ENCODE measurements at places on chromosomes 5 and 9.

GRCh38 chr5:178291161-178291561, 58.6 kb upstream of the PHYKPL start:
- DNase-seq: no peak

DNA sequence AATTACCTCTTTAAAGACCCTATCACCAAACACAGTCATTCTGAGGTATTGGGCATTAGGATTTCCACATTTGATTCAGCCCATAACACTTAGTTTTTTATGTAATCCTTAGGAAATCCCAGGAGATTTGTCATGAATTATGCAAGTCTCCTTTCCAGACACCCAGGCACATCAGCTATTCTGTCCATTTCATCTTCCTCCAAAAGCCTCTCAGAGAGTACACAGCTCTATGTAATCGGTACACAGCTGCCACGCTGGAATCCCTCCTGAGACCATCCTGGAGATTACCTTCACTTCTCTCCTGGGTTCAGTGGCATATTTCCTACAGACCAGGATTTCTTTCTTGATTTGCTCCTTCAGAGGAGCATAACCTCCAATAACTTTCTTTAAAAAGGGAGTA, 2309.8 kb upstream of the WWC1 start:
- no peak for DNase-seq

DNA sequence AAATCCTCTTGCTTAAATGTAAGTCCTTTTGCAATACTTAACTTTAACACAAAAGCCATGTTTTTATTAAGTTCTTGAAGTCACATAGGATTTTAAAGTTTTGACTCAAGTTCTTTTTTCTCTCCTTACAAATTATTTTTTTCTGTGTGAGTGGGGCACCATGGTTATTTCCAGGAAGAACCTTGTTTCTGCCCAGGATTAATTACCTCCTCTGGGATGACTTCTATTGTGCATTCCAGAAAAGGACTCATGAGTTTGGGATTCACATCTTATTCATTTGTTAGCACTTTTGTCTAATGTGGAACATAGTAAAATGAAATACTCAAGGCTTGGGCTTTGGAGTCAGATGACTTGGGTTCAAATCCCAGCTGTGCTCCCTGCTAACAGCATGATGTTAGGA, 421.4 kb upstream of the WWC1 start:
- no peak for DNase-seq

DNA sequence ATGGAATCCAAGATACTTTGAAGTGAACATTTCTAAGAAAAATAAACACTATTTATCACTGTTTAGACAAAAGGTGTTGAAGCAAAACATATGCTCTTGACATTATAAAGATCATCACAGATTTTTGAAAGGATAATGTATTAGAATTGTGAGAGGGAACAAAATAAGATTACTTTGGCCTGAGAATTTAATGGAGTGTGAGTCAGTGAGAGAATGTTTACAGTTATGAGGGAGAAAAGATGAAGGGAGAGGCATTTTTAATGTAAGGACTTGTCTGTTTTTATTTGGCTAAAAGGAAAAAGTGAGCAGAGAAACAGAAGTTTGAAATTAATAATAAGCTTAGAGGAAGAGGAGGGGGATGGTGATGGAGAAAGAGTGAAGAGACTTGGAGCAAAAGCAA, 1010.1 kb downstream of the EFNA5 start:
- no peak for DNase-seq

DNA sequence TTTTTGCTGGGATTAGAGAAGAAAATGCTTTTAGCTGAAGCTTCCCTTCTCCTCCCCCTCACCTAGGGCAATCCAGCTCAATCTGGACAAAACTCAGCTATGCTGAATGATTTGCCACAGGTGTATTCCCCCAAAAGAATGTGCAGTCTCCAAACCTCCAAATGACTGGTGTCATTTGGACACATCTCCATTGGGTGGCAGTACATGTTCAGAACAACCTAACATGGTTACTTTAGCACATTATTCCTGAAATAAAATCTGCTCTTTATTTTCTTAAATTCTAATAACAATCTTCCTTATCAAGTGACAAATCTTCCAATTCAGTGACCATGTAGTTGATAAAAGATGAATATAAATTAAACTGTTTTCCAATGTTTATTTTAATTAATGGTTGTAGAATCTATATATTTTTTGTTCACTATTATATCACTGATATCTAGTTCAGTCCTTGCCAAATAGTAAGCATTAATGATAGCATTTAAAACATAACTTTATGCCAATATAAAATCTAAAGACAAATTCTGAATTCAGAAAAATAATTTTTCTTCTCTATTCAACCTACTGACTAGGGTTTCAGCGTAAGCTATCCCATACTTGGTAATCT, 61.3 kb upstream of the MOCS2 start:
- no peak for DNase-seq

Measured in stimulated activated CD4-positive, alpha-beta T cell treated with anti-CD3 and anti-CD28 coated beads, Interleukin-4, amount 100 ng/mL, for 1 hour (primary cell).